ENCODE measurements at places on chromosomes 13 and 19.

DNA sequence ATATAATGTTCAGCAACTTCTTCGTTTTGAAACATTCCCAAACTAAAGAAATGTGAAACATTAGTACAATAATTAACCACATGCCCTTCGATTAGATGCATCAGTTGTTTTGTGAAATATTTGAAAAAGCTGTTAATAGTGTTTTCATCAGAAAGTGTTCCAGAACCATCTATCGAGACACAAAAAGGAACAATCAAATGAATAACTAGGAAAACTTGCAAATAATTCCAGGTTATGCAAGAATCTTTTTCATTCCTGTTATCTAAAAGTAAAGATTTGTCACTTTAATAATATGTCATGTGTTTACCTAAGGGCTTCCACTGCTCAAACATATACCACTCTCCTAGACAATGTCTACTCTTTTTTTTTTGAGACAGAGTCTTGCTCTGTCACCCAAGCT is 904.2 kb upstream of the MIR17HG start:
- DNase-seq = no peak

DNA sequence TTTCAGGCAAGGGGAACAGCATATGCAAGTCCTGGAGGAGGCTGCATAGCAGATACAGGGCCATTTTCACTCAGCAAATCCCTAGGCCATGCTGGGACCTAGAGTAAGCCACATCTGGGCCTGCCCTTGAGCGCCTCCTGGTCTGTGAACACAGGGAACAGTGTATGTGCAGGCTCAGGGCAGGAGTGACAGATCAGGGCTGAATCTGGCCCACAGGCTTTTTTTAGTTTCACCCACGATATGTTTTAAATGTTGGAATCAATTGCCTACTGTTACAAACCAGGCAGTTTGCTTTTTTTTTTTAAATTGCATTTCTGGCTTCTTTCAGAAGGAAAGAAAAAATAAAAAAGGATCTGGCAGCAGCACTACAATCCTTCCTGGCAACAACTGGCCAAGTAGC is 1.5 kb upstream of the TMEM145 start:
- no peak for DNase-seq

GRCh38 chr19:48499316-48500090 is 12.1 kb downstream of the LMTK3 start:
- DNase-seq = no peak

DNA sequence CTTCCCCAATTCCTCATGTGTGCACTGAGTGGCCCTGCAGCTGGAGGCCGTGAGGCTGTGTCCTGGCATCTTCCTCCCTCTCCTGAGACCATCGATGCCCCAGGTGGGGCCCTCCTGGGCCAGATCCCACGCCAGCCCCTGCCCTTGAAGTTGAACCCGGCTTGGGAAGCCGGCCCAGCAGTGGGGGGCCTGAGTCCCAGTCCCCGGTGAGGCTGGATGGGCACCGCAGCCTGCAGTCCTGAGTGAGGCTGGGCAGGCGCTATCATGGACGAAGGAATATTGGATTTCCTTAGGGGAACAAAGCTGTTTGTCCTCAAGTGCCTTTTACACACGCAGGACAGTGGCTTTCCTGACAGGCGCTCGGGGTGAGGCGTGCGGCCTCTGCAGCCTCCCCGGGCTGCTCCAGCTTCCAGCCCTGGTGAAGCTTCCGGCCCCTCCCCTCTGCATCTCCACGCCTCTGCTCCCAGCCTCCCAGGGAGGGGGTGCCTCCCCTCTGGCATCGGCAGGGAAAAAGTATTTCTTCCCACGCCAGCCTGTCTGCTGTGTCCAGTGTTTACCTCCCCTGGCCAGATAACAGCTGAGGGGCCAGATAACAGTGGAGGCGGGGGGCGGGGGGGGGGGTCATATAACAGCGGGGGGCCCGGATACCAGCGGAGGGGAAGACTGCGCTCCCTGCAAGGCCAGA is 159.5 kb downstream of the KDM4B start:
- no peak for DNase-seq

DNA sequence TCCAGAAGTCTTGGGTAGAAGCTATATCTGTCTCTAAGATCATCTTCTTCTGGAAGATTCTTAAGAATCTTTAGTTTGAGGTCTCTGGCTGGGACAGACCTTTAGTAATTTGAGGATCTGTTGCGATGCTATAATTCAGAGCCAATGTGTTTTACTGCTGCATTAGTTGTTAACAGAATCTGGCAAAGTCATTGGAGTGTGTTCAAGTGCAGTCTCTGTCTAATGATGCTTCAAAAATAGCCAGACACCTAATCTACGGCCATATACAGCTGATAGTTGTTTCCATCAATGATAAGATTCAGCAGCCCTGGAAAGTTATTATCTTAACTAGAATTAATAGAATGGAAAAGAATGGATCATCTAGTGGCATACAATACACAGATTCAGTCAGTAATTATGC is 72.6 kb downstream of the CDK8 start:
- DNase-seq = no peak

- DNase-seq = no peak
Measured at GRCh38 chr19:23436944-23437343, 41.7 kb upstream of the ZNF91 start.

GRCh38 chr19:12695096-12695495 is 1.3 kb downstream of the FBXW9 start:
- DNase-seq = no peak

GRCh38 chr19:1468274-1468820 is 10.7 kb downstream of the C19orf25 start:
- no peak for DNase-seq

DNA sequence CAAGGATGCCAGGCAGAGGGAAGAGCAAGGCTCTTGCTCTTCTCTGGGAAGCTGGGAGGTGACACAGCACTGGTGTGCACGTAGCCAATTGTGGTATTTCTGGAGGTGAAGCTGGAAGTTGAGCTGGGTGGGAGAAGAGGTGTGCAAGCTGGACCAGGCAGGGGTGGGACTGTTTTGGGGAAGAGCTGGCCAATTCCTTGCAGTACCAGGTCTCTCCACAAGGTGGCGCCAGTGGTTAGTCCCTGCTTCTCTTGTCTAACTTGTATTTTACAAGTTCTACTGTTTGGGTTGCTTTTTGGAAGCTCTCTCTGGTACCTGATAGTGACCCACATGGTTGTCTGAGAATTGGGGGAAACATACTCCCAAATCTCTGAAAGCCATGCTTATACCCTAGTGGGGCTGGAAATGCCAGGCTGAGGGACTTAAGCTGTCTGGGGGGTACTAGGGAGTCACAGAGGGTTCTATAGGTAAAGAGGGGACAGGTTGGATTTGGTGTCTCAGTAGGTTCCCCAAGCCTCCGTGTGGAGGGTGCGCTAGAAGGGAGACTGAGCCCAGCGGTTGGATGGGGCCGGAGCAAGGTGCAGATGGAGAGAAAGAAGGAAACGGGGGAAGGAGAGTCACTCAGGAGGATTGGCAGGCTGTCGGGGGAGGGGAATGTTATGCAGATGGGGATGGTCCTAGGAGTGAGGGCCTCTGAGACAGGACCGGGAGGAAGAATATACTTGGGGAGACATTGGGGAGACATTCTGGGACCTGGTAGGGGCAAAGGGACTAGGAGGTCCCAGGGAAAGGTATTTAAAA is 3.0 kb downstream of the HPN start:
- no peak for DNase-seq

GRCh38 chr19:23262920-23263319 is 12.7 kb upstream of the ZNF724 start:
- no peak for DNase-seq

GRCh38 chr19:42270346-42271044 is 1.4 kb downstream of the CIC start:
- DNase-seq = no peak

- no peak for DNase-seq
Measured at GRCh38 chr19:2148482-2149135, 2.8 kb downstream of the AP3D1 start.

DNA sequence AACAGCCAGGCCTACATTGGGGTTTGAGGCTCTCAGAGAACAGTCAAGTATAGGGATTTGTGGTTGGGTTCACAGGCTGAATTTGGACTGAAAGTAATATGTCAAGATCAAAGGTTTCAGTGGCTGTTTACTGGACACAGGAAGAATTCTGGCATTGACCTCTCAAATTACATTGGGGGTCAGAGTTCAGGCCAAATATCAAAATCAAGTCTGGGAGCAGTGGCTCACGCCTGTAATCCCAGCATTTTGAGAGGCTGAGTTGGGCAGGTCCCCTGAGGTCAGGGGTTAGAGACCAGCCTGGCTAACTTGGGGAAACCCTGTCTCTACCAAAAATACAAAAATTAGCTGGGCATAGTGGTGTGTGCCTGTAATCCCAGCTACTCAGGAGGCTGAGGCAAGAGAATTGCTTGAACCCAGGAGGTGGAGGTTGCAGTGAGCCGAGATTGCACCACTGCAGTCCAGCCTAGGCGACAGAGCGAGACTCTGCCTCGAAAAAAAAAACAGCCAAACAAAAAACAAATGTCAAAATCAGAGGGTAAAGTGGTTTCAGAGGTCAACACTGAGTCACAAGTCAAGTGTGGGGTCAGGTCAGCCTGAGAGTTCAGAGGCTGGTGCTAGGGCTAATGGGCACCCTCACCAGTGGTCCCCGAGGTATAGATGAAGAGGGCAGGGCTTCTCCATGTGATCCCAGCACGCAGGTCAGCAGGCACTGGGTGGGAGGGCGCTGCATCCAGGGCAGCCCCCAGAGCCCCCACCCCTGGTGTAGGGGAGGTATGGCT is 1.5 kb downstream of the SLC27A5 start:
- DNase-seq = no peak

DNA sequence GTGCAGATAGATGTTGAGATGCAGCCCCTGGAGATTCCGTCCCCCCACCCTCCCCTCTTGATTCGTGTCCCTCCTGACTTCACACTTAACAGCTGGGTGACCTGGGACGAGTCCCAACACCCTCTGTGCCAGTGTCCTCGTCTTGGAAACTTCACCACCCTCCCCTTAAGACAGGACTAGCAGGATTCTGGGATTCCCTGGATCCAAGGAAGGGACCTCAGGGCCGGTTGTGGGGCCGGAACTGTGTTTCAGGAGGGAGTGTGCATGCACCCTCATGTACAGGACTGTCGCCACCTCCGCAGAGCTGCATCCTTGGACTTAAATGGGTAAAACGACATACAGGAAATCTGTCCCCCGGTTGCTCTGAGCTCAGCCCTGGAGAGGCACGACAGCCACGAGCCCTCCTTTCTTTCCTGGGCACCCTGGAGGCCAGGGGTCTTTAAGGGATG is 990 bp downstream of the MYO9B start:
- DNase-seq = no peak

GRCh38 chr13:110168999-110169933 is 137.7 kb downstream of the COL4A1 start:
- no peak for DNase-seq

DNA sequence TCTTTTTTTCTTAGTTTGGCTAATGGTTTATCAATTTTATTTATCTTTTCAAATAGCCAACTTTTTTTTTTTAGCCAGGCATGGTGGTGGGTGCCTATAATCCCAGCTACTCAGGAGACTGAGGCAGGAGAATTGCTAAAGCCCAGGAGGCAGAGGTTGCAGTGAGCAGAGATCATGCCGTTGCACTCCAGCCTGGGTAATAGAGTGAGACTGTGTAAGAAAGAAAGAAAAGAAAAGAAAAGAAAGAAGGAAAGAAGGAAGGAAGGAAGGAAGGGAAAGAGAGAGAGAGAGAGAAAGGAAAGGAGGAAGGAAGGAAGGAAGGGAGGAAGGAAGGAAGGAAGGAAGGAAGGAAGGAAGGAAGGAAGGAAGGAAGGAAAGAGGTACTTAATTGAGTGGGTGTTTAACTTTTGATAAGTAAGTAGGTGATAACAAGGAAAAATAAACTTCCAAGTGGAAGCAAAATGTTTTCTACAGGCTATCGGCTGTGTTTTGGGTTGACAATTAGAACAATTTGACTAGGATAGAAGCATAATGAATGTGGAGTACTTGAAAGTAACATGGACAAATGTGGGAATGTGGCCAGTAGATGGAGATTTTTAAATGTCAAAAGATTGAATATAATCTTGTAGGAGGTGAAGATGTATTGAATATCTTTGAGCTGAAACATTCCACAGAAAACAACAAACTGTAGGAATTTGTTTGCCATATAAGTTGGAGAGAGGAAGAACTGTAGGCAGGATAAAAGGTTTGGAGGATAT is 62.8 kb upstream of the MYO16 start:
- no peak for DNase-seq

- DNase-seq = no peak
Measured at GRCh38 chr19:50341091-50341564, 12.0 kb upstream of the KCNC3 start.

DNA sequence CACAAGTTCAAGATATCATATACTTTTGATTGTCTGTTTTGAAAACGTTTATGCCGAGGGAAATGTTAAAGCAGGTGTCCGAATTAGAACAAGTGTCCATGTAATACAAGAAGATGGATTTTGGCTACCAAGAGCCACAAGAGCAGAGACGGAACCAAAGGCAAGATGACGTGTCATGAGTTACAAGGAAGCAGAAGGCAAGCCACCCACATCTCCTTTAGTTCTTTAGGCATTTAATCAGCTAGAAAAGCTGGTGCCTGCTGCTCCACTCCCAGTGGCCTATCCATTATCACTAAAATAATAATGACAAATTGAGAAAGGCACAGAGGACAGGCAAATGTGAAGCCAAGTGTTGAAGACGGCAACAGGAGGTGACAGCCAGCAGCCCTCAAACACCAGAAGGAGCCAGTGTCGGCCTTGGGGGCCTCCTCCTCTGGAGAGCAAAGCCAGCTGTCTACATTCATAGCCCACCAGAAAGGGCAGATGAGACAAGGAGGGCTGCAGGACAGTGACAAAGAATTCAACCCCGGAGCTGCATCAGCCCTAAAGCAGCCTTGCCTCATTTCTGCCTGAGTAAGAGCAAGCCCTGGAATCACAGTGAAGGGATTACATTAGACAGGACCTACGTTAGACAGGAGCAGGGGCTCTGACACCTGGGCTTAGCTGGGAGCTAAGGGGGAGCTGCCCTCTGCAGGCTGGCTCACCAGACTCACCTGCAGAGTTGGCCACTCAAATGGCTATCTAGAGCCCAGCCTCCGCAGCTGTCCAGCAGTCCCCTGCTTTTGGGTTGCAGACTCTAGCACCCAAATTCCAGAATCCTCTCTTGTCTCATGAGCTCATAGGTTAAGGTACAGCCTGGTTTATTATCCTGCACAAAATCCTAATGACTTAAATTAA is 569.9 kb downstream of the UQCRFS1 start:
- no peak for DNase-seq

DNA sequence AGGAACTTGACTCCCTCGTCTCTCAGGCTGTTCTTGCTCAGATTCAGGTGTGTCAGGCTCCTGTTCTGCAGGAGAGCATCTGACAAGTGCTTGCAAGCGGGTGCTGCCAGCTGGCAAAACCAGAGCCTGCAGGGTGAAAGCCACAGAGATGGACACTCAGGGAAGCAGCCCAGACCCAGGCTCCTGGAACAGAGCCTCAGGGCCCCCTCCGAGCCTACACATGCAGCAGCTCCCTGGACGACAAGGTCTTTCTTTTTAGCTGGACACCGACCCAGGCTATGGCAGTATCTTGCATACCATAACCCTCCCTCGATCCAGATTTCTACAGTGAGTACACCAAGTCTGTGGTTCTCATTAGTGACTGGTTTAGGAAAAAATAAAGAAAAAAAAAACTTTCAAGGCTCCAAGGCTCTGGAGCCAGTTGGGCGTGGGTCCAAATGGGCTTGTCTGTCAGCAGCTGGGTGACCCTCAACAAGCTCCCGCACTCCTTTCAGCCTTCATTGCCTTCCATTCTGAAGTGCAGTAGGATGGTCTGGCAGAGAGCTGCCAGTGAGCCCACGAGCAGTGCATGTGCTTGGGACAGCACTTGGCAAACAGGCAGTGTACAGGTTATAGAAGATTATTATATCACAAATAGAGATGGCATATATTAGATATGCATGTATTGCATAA is 29.9 kb downstream of the NLRP13 start:
- DNase-seq = no peak

Data from HS-5 (cell line).